ENCODE measurements at places on chromosomes 3 and 15.

DNA sequence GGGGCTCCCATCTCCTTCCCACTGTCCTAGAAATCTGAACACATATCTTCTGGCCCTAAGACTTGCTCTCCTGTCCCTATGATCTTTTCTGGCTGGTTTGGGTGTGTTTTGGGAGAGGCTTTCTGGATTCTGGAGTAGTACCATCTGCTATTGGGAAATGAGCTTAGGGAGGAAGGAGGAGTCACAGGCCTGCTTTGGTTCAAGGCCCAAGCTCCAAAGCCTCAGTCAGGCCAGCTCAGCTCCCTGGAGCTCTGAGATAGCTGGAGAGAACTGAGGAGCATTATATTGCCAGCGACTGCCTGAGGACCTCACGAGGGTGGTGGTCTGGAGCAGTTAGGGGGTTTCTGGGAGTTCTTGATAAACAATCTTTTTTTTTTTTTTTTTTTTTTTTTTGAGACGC is 18.7 kb downstream of the RASGRF1 start:
- DNase-seq = no peak

GRCh38 chr3:122377975-122378374 is 5.1 kb downstream of the MIX23 start:
- DNase-seq = no peak

DNA sequence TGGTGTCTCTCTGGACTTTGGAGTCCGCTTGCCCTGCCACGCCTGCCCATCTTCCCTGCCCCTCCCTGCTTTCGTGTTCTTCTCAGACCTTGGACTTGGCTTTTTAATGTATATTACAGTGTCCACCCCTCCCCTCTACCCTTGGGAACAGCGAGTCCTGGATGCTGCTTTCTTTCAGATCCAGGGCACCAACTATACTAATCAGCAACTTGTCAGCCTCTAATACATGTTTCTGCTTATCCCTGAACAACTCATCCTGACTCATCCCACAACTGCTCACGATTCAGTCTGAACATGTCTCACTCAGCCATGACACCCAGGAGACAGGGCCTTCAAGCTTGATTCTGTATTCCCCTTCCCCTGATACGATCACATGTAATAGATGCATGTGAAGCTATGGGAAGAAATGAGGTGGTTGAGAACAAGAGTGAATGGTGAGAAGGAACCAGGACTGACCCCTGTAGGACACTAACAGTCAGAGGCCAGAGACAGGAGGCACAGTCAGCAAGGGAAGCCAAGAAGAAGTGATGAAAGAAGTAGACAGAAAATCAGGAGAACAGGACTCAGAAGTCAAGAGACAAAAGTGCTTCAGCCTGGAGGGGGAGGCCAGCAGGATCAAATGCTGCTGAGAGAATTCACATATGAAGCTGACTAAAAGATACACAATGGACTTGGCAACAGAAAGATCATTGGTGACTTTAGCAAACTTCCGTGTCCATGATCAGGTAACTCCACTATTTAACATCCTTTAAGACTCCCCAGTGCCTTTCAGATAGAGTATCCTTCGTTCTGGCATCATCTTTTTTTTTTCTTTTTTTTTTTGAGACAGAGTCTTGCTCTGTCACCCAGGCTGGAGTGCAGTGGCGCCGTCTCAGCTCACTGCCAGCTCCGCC is 35.4 kb downstream of the BCL2L10 start:
- DNase-seq = no peak

DNA sequence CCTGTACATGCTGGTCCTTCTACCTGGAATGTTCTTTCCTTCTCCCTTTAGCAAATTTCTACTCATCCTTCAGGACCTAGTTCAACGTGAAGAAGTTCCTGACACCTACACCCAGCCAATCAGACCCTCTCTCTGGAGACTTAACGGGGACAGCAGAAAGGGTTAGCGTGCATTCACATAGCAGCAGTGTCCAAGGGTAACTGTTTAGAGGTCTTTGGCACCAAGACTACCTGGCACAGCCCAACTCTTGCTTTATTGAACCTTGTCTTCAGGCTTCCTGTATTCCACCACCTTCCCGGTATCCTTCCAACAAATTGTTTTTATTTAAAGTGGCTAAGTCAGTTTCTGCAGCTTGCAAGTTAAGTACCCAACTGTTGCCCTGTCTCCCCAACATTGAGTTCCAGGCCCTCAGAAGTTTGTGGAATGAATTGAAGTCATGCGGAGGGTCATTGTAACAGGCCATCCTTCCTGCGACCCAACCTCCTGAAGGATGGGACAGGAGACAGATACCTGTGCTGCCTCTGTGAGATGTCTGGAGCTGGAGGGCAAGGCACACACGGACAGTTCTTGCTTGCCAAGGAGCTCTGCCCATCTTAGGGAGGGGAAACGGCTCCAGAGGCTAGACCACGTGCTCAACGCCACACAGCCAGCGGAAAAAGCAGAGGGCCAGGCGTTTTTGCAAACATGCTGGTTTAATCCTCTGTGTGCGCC is 14.4 kb upstream of the WNT7A start:
- DNase-seq = no peak

GRCh38 chr3:177193688-177194268 is 3.5 kb downstream of the TBL1XR1 start:
- no peak for DNase-seq

DNA sequence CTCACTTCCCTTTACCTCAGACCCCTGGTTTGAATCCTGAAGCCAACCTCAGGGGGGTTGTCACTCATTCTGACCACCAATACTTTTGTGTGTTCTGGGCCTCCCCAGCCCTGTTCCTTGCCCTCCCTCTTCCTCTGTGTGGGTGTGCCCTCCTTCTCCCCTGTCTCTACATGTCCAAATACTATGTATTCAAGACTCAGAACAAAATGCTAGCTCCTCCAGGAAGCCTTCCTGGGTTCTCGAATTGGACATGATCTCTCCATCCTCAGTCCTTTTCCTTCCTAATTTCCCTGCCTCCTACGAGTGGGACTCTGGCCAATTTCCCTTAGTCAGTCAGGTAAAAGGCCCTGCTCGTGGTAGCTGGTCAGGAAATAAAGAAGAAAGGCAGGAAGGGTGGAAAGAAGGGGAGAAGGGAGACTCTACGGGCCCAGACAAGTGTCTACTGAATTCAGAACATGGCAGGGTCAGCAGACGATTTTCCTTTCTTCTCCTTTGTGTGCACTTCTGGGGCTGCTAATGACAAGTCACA is 79.7 kb downstream of the BDH1 start:
- no peak for DNase-seq

- DNase-seq = no peak
These were observed 116.8 kb downstream of the EPHB1 start for GRCh38 chr3:134911586-134912548.

DNA sequence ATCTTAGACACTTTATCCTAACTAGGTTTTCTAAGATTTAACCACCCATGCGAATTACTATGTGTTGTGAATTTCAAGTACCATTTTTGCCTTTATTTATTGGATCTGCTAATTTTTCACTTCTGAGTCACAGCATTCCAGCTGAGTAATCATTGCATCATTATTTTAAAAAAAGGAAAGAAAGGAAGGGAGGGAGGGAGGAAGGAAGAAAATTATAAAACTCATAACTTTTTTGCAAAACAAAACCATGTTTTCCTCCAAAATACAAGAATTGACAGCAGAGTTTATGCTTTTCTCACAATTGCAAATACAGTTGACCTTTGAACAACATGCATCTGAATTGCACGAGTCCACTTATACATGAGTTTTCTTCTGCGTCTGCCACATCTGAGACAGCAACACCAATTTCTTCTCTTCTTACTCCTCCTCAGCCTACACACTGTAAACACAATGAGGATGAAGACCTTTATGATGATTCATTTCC is 651.4 kb upstream of the NECTIN3 start:
- no peak for DNase-seq

Measured in nephron progenitor cell (in vitro differentiated cells).